ENCODE measurements at places on chromosomes 7 and 10.

- DNase-seq, result peak; percentile 65
These were observed 86.4 kb downstream of the MYL10 start for GRCh38 chr7:101542527-101543241.

- no peak for DNase-seq
These were observed 121.3 kb upstream of the ODAD2 start for GRCh38 chr10:28120043-28120749.

- no peak for DNase-seq
These were observed 47.3 kb upstream of the PIK3AP1 start for GRCh38 chr10:96767611-96768010.

GRCh38 chr7:142001163-142001874 is 5.6 kb downstream of the MGAM start:
- DNase-seq, result no peak

- DNase-seq, result no peak
These were observed 10.3 kb downstream of the BAMBI start for GRCh38 chr10:28687683-28688001.

DNA sequence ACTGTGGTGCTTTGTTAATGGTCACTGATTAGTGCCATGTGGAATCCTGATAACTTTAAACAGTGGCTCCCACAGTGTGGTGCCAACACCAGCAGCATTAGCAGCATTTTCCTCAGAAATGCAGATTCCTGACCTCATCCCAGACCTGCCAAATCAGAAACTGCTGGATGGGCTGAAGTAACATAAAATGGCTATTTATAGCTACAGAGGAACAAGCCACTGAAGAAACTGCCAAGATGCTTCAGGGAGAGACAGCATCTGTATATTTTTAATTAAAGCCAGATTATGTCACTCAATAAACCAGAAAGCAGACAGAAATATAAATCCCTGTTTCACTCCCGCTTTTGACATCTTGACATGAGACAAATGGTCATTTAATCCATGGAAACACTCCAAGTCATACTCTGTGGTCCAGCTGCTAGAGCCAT is 178.5 kb downstream of the AMPH start:
- DNase-seq, result no peak

DNA sequence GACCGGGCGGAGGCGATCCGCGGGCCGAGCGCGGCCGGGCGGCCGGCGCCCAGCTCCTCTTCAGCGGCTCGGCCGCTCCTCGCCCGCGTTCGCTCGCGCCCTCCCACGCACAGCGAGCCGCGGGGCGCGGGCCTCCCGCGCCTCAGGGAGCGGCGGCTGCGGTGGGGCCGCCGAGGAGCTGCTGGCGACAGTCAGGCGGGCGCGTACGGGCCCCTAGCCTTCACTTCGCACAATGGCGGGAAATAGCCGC is at the start of gene MCMBP:
Gene MCMBP, minus strand, starts transcription at position 234 of the 250 bp plus-strand sequence. CDS start 259 bp downstream, outside the sequence.
- DNase-seq, result no peak

DNA sequence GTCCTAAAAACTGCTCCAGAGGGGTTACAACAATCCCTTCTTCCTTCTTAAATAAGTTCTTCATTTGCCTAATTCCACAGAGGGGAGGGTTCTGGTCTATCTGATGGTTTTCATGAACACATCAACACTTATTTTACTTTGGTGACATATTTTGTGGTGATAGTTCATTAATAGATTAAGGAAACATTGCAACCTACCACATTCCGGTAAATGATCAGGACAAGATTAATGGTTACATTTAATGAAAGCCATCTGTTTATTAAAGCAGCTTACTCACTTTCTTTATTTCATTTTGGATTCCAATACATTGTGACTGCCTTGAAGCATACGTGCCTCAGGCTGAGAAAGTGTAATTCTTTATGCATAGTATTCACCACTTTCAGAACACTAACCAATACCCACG is 101.0 kb downstream of the SKIDA1 start:
- no peak for DNase-seq

DNA sequence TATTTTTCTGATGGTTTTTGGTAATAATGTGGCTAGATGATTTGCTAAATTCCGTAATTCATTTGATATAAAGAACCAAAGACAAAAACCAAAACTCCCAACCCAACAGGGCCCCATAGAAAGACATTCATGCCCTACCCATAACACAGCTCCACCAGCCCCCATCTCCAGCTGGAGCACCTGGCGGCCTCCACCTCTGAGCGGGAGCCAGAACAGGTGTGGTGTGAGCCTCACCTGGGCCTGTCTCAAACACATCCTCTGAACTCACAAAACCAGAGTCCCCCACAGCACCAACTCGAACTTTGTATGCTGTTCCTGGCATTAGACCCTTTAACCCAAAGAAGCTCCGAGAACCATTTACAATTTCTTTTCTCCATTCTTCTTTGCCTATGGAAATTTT is 36.5 kb upstream of the LAMB4 start:
- no peak for DNase-seq

GRCh38 chr7:127690806-127691205 is 38.8 kb downstream of the SND1 start:
- no peak for DNase-seq

GRCh38 chr7:85730012-85730411 is 543.2 kb upstream of the SEMA3D start:
- DNase-seq, result no peak

- DNase-seq, result no peak
These were observed 1.7 kb upstream of the CHST15 start for GRCh38 chr10:124095096-124095495.

DNA sequence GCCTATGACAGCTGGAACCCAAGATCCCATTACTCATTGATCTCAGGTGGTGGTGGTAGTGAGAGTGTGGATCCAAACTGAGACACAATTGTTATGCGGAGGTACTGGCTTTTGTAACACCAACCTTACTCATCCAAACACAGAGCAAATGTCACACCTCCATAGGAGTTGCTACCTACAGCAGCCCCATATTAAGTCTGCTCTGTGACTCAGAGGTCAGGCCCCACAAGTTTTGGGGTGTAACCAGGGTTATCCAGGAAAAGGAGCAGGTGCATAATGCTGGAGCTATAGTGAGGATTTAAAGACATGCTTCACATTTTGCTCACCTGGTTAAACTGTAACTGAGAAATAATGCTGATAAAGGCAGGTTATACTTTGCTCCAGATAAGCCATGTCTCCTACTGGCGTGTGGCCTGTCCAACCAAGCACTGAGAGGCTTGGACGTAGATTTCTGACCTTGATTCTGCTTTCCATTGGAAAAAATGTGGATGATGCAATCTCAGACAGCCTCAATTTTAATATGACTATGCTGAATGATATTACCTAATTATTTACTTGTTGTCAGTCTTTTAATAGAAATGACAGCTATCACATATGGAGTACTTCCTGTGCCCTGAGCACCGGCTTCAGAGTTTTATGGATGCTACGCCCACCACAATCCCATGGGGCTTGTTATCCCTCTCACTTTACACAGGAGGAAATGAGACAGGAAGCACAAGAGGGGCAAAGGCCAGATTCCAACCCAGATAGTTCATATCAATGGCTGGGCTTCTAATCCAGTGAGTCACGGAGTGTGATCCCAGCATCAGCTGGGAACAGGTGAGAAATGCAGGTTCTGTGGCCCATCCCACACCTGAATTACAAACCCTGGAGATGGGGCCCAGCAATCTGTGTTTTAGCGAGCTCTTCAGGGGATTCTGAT is 181.3 kb downstream of the CHN2 start:
- DNase-seq, result no peak

DNA sequence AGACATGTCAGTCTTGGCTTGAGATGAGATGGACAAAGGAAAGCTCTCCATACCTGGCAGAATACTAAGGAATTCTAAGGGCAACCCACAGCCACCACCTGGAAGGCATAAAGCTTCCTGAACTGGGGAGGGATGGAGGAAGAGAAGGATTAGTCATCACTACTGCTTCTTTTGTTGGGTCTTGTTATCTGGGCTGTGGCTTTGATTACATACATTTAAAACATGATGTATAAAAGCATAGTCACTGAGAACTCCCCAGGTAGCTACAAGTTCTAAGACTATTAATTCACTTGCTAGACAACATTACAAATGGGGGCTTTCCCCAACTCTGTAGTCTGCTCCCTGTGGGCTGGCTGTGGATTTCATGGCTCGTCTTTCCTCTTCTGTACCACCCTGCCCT is 58.2 kb downstream of the RBM33 start:
- DNase-seq, result no peak

DNA sequence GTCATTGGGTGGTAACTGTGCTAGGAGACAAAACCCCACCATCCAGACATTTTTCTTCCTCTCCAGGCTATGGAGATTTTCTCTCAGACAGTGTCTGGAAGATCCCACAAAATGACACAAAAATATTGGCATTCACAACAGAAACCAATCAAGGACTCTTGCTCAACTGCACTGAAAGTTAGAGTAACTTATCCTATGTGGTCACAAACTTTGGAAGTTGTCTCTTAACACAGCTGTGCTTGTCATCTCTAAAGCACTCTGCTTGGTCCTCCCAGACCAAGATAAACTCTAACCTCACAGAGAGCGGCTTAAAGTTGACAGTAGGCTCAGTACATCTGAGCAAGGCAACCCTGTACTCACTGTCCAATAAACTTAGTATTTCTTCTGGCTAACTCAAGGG is 74.9 kb downstream of the AKR1C4 start:
- DNase-seq, result no peak

GRCh38 chr10:83983578-83984255 is 155.6 kb upstream of the GHITM start:
- no peak for DNase-seq

DNA sequence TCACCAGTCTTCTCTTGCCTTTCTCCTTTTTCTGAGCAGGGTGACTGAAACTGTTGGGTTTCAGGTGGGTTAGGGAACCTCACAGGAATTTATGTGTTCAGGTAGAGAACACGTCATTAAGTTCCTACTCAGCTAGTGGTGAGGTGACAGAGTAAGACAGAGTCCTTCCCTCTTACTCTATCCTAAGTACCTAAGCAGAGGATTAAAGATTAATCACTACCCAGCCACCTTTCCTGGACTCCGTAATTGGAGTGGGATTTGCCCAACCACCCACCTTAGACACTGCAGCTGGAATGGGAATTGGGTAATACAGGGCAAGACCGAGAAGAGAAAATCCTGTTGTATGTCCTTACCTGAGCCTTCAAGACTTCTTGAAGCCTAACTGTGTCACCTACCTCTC is 158.1 kb downstream of the LRRC4 start:
- DNase-seq, result no peak

GRCh38 chr10:76111404-76111803 is 680.0 kb downstream of the LRMDA start:
- DNase-seq, result no peak

- DNase-seq, result no peak
These were observed 105.1 kb downstream of the FAM107B start for GRCh38 chr10:14669576-14669975.

- no peak for DNase-seq
These were observed 345.5 kb downstream of the LRMDA start for GRCh38 chr10:75776738-75777504.

GRCh38 chr7:127390186-127390816 is 2.2 kb downstream of the ZNF800 start:
- DNase-seq, result no peak

- no peak for DNase-seq
These were observed 319.8 kb upstream of the PHYHIPL start for GRCh38 chr10:58856508-58857240.

DNA sequence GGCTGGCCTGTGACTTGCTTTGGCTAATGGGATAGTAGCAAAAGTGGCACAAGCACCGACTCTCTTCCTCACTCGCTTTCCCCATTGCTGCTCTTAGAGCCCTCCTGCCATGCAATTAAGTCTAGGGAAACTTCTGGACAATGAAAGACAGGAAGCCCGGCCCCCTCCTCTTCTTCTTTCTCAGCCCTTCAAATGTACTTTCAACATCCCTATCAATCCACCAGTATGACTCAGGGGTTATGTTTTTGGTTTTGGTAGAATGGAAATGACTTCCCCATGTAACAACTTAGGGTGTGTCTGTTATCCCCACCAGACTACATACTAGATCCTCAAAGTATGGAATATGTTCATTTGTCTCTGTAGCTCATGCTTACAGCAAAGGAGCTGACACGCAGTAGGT is 139.0 kb upstream of the GDF10 start:
- DNase-seq, result peak; percentile 76

- peak; percentile 57 for DNase-seq
These were observed 72.1 kb downstream of the INHBA start for GRCh38 chr7:41630741-41631140.

- DNase-seq, result no peak
These were observed 121.8 kb downstream of the NOC3L start for GRCh38 chr10:94240901-94241300.

DNA sequence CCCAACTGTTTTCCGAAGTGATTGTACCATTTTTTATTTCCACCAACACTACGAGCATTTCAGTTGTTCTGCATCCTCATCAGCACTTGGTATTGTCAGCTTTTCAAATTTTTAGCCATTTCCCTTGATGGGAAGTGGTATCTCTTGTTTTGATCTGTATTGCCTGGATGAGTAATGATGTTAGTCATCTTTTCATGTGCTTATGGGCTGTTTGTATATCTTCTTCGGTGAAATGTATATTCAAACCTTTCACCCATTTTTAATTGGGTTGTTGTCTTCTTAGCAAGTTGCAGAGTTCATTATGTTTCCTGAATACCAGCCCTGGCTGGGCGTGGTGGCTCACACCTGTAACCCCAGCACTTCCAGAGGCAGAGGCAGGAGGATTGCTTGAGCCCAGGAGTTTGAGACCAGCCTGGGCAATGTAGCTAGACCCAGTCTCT is 22.1 kb downstream of the CLIP2 start:
- DNase-seq, result peak; percentile 47

- no peak for DNase-seq
These were observed 484.0 kb upstream of the FZD8 start for GRCh38 chr10:36126076-36126475.

- DNase-seq, result no peak
These were observed 26.6 kb upstream of the SDHAF3 start for GRCh38 chr7:97090761-97091353.

GRCh38 chr7:80591654-80592053 is 46.8 kb upstream of the CD36 start:
- peak; percentile 43 for DNase-seq

DNA sequence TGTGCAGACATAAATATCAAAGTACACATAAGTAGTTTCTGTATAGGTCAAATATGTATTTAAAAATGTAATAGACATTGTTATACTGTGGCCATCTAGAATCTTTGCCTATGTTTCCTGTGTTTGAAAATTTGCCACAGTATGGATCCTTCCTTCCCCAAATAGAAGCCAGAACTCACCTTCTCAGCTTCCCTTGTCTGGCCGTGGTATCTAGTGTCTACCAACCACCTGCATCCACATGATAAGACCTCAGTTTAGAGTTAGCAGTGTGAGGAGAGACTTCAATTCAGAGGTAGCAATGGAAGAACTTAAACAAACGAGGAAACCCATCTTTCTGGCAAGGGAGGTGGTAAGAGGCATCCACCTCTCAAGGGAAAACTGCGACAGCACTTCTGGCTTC is 4.9 kb downstream of the TRDMT1 start:
- no peak for DNase-seq

Measured in suppressor macrophage treated with lipopolysaccharide for 4 hours (primary cell).